NCI-H2227 treated with DMSO at 0.1 percent for 48 hours (cell line): ENCODE measurements at places on chromosomes 1 and 21.
A peak's percentile ranks its signal among the peaks of the same experiment; 100 is the strongest.

DNA sequence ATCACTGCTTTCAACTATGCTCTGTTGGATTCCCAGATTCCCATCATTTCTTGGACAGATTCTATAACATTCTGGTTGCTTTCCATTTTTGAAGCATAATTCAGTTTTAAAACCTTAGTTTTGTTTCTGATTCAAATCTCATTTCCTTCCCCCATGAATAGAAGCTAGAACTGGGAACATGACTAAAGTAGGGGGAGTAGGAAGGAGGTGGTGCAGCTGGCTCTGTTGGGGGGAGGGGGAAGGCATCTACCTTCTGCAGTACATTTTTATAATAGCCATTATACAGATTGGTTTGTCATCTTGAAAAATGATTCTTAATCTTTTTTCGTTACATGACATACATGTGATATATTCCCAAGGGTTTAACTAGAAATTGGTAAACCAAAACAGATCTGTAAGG is 48.1 kb downstream of the SMG7 start:
- no peak for DNase-seq

GRCh38 chr1:87370544-87370943 is 41.9 kb downstream of the LMO4 start:
- DNase-seq: no peak

DNA sequence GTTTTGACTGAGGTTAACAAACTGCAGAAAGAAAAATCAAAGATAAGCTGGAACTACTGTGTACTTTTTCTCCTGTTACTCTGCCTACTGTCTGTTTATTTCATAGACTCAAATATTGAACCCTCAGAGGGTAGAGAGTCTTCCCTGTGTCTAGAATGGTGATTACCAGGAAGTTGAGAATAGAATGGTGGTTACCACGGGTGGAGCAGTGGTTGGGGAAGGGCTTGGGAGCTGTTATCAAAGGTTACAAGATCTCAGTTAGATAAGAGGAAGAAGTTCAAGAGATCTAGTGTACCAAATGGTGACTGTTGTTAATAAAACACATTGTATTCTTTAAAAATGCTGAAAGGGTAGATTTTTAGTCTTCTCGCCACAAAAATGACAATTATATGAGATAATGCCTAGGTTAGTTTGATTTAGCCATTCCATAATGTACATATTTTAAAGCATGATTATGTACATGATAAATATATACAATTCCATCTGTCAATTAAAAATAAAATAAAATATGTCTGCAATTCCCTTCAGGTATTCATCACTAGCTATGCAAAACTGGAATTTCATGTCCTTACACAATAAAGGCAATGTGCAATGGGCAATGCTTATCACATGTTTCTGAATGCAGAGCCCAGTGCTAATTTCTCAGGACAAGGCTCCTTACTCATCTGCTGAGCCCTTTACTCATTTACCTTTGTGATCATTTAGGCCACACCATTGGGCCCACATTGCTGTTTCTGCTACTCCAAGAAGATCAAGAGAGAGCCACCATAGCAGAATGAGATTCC is 474.3 kb upstream of the CAMK1G start:
- DNase-seq: no peak

- DNase-seq: no peak
Measured at GRCh38 chr1:187645651-187646050, 816.9 kb downstream of the PLA2G4A start.

GRCh38 chr1:192573499-192573898 is 2.1 kb upstream of the RGS1 start:
- DNase-seq: no peak

- no peak for DNase-seq
Measured at GRCh38 chr1:156440654-156441437, 59.7 kb downstream of the MEF2D start.

GRCh38 chr1:54012863-54013262 is 5.1 kb downstream of the LDLRAD1 start:
- DNase-seq: no peak

DNA sequence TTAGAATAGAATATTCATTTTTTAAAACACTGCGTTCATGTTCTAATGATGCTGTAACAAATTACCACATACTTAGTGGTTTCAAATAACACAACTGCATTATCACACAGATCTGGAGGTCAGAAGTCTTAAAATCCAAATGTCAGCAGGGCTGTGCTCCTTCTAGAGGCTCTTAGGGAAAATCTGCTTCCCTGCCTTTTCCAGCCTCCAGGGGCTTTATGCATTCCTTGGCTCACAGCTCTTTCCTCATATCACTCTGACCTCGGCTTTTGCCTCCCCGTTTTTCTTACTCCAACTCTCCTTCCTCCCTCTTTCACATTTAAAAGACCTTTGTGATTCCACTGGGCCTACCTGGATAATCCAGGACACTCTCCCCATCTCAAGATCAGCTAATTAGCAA is 18.6 kb upstream of the FMN2 start:
- no peak for DNase-seq

DNA sequence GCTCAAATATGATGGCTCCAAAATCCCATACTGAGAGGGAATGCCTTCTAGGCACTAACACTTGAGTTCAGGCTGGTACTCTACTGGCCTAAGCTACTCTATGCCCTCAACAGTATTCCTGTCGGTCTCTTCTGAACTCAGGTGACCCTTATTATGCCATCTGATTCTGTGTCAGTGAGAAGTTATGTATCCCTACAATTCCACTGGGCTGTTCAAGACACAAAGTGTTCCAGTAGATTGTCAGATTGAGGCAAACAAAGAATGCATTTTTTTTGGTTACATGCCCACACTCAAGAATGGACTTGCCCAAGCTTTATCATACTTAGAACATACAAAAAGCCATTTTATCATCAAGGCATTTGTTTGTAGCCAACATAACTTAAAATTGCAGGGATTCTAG is 553.8 kb upstream of the PRMT6 start:
- DNase-seq: no peak

GRCh38 chr21:35048183-35048601 is 910 bp downstream of the RUNX1 start:
- DNase-seq: no peak

DNA sequence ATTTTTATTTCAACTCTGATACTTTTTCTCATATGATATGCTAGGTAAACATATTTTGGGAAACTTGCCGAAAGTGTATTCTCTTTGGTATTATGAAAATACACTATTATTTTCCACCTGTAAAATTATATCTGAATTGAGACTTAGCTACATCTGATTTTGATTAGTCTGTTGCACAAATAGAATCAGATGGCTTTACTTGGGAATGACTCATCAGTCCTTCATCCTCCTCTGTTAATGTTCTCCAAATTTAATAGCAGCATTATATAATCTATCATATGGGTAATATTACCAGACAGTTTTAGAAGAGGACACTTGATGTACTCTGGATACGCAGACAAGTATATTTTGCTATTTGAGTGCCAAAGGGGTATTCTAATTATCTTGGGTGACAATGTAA is 245.3 kb downstream of the CTH start:
- no peak for DNase-seq

DNA sequence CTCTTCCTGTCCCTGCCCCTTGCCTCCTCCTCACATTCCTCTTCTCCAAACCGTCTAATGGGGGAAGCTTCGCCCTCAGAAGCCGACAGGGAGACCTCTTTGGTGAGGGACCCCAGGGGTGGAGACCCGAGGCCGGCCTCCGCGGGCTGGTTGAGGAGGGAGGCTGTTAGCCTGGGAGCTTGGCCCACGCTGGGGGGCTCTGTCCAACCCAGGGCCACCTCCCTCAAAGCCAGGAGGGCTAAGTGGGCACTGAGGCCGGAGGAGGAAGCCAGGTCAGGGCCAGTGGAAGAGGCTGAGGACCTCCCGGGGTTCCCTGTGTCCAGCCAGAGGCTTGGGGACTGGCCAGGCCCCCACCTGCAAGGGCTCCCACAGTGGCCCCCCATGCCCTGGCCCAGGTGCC is 5.3 kb downstream of the GABRD start:
- no peak for DNase-seq

DNA sequence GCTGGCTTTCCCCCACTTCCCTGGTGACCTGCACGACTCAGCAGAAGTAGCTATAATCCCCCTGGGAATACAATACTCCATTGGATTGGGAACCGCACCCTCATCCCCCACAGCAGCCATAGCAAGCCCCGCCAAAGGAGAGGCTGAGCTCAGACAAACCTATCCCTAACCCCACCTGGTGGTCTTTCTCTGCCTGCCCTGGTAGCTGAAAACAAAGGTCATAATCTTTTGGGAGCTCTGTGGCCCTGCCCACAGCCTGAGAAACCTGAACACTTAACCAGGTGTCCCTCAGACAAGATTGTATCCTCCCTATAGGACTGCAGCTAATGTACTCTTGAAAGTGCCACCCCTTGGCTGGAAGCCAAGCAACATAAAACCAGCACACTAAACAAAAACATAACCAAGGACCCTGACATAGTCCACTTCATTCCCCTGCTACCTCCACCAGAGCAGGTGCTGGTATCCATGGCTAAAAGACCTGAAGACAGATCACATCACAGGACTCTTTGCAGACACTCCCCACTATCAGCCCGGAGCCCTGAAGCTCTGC is 71.6 kb upstream of the RUNX1 start:
- DNase-seq: no peak

DNA sequence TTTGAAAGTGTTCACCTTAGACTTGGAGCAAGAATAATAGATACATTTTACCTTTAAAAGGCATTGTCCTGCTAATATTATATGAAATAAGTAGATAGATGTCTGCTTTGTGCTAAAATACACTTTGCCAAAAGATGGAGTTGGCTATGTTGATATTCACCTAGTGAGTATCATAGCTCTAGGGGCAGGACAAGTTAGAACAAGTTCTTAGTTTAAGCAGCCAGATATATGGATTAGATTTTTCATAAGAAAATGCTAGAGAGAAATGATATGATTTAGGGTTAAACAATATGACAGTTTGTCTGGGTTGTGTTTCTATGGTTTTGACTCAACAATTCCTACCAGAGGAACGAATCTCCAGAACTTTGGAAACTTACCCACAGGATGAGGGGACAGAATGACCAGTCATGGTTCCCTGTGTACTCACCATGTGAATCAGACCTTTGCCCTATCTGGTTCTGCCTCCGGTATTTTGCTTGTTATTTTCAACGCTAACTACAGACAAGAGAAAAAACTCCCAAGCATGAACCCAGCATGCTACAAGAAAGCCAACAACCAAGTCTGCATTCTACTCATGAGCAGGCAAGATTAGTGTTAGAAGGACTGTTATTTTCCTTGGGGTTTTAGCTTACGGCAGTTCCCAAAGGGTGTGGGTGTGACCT is 1.7 kb downstream of the F5 start:
- no peak for DNase-seq

DNA sequence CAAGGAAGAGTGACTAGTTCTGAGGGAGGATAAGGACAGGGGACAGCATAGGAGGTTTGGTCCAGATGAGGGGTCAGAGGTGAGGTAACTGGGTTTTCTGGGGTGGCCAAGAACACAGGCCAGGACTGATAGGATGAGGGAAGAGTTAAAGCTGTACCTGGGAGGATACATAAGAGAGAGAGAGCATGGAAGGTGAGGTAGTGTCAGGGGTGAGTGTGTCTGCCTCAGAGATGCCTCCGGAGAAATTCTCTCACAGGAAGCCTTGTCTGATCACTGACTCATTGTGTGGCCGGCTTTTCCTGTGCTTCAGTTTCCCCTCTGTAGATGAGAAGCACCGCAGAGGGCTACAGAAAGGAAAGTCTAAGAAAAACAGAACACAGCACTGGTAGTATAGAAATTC is 40.2 kb downstream of the FASLG start:
- DNase-seq: no peak

DNA sequence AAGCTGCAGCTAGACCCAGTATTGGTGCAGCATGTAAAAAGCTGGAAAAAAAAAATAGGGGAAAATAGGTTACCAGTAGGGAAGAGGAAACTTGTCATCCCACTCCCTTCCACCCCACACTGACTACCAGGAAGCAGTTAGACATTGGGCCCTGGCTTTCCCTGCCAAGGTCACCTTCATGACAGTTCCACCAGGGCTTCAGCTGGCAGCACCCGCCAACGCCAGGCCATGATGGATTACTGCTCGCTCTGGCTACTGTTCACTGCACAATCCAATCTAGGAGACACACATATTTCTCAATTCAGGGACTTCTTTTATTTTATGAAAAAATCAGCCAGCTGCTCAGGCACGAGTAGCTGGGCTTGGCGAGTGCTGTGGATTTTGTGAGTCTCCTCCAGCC is 127.7 kb downstream of the DMRTA2 start:
- DNase-seq: no peak

GRCh38 chr1:42933060-42933586 is 25.5 kb downstream of the SLC2A1 start:
- no peak for DNase-seq

- no peak for DNase-seq
Measured at GRCh38 chr1:224193319-224193966, 10.4 kb downstream of the DEGS1 start.

DNA sequence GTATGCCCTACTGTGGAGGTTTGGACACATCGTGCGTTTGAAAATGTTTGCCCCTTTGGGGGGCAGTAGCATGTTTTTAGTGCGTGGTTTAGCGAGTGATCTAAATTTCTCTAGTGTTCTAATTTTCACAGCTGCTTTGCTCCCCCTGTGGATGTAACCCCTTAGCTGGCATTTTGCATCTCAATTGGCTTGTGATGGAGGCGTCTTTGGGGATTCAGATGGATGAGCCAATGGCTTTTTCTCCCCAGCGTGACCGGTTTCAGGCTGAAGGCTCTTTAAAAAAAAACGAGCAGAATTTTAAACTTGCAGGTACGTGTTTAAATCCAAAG is 836 bp downstream of the CDC7 start:
- no peak for DNase-seq

- DNase-seq: no peak
Measured at GRCh38 chr1:54095546-54096226, 42.3 kb downstream of the TCEANC2 start.

DNA sequence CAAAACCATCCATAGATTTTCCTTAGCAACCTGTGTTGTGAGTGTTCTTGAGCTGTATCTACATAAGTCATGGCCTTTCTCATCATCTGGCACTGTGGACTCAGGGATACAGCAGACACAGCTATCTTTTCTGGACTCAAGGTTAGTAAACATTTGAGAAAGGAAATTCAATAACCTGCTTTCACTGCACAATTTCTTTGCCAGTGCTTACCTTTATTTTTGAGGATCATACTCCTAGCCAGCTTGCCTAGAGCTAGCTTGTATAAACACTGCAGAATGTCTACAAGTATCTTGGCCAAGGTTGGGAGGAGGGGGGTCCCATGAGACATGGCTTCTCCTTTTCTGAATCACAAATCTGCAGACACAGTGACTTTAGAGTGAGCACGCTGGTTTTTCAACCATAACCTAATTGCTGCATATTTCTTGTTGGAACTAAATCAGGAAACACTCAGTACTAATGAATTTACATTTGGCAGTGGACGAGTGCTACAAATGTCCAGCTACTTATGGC is 27.2 kb downstream of the ADAMTS5 start:
- no peak for DNase-seq

- peak; percentile 19 for DNase-seq
Measured at GRCh38 chr1:13543451-13544220, 29.8 kb upstream of the LRRC38 start.

- no peak for DNase-seq
Measured at GRCh38 chr1:109484519-109484975, 842 bp downstream of the ATXN7L2 start.

GRCh38 chr1:215542301-215542700 is 24.8 kb upstream of the KCTD3 start:
- DNase-seq: no peak
